ENCODE measurements at places on chromosomes 12 and 14.

- peak; percentile 10 for DNase-seq
Observed at GRCh38 chr14:89586258-89587135, 169.5 kb upstream of the FOXN3 start.

- DNase-seq: no peak
Observed at GRCh38 chr12:46230983-46231382, 37.9 kb downstream of the SLC38A1 start.

DNA sequence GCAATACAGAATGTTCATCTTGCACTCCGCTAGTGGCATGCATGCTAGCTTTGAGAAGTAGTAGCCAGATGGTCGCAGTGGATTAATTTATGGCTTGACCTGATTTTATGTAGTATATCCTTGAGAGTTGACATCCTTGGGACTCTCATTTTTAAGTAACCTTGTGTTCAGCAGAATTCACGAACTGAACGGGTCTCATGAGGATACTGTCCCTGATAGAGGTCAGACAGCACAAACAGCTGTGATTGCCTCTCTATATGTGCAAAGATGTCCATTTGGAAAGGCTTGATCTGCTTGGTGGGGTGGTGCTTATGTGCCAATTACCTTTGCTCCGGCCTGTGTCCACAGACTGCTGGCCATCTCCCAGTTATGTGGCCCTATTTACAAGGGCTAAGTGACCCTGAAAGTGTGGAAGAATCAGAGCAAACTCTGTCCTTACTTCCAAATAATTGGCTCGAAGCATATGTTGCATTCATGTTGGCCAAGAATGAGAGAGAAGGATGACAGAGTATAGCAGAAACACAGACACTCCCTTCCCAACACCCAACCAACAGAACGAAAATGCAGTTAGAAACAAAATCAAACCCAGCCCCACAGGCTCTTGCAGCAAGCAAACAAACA is 167.1 kb downstream of the CRADD start:
- no peak for DNase-seq

DNA sequence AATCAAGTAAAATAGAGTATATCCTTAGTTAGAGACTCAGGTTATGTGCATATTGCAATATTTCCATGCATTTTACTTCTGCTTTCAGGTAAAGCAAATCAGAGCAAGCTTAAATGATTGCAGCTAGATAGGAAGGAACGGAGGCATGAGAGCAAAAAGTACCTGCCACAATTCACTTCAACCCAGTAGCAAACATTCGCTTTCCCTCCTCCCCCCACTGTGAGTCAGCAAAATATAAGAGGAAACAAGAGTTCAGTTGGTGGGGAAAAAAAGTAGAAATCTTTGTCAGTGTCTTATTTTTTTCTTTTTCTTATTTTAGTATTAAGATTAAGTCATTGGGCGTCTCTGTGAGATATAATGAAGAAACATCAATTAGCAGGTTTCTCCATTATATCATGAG is 475.4 kb downstream of the NPAS3 start:
- peak; percentile 46 for DNase-seq

GRCh38 chr14:95340201-95340697 is 20.5 kb upstream of the CLMN start:
- no peak for DNase-seq

- DNase-seq: no peak
Observed at GRCh38 chr14:95331708-95332408, 12.2 kb upstream of the CLMN start.

GRCh38 chr12:52144512-52145227 is 47.1 kb downstream of the KRT80 start:
- no peak for DNase-seq

All from suppressor macrophage treated with lipopolysaccharide for 1 hour (primary cell).